ENCODE measurements at places on chromosomes 7 and 10.

DNA sequence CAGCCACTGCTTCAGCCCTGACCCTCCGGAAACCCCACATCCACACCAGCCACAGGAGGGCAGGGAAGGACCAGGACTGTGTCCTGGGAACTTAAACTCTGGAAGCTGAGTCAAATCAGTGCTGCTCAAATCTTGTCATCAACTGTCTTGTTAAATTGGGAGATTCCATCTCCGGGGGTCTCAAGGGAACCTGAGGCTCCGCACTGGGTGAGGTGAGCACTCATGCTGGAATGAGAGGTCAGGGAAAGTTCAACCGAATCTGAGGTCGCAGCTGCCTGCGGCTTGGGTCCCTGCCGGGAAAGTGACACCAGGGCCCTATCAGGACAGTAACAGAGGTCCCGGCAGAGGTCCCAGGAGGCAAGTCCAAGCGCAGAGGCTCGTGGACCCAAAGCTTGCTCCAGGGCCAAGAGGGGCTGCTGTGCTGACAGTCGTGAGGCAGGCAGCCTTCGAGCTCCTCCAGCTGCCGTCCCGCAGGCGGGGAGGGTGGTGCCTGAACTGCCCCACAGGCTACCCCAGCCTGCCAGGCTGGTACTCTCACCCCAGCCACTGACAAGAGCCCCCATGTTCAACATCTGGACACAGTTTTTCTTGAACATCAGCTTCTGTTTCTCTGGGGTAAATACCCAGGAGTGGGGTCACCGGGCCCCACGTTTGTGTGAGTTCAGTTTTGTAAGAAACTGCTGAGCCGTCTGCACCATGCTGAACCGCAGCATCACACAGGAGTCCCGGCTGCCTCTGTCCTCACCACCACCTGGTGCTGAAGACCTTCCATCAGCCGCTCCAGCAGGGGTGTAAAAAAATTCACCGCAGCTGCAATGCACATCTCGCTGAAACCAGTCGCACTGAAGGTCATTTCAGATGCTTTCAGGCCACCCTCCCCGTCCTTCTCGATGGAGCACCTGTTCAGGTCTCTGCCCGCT, 101.0 kb downstream of the DIP2C start:
- DNase-seq, result no peak

GRCh38 chr7:159205833-159206232, 61.2 kb upstream of the VIPR2 start:
- no peak for DNase-seq

GRCh38 chr10:27525819-27526218, 21.7 kb downstream of the RAB18 start:
- DNase-seq, result no peak

DNA sequence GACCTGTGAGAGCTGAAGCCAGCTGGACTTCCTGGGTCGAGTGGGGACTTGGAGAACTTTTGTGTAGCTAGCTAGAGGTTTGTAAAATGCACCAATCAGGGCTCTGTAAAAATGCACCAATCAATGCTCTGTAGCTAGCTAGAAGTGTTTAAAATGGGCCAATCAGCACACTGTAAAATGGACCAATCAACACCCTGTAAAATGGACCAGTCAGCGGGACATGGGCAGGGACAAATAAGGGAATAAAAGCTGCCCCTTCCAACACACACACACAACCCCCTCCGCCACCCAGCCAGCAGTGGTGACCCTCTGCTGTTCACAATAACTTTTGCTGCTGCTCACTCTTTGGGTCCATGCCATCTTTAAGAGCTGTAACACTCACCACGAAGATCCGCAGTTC, 7.1 kb downstream of the ZNF511 start:
- DNase-seq, result no peak

- DNase-seq, result no peak
Measured at GRCh38 chr10:49612513-49613164, 1.2 kb upstream of the CHAT start.

DNA sequence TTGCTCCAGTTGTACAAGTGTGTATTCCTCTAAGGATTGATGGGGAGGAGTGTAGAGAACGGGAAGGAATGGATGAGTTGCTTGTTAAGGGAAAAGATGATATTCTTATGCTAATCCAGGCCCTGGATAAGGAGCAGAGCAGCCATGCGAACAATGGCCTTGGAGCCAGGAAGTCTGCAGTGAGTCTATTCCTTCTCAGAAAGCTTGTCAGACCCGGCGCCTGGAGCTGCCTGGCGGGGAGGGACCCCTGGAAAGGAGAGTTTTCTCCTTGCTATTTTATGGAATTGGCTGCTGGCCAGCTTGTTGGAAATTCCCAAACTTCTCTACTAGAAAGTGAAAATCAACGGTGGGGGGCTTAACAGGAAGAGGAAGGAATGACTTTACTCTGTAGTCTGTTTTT, 89.1 kb downstream of the MMRN2 start:
- DNase-seq, result no peak
